ENCODE measurements at places on chromosomes 1 and 21. TPM values are rescaled to one million over a fixed set of nuclear protein-coding genes. Genes with fewer than 3 reads are reported as not detected.

The PODN gene
- 2.1 TPM for polyA plus RNA-seq

The CHODL gene
- 45.2 TPM for polyA plus RNA-seq

DNA sequence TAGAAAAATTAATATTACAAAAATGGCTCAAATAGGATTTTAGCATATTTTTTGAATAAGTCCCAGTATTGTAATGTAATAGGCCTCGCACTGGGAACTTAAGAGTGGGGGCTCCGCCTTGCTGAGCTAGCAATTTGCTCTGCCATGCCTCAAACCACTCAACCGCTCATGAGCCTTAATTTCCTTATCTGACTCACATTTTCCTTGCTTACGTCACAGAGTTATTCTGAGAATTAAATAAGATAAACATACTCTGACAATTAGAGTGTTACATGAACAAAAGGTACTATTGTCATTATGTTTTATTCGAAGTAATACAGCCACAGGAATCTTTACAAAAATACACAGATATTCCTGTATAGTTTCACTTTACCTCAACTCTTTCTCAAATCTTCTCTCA is 108.1 kb downstream of the SLC44A5 start:
- DNase-seq, result no peak

DNA sequence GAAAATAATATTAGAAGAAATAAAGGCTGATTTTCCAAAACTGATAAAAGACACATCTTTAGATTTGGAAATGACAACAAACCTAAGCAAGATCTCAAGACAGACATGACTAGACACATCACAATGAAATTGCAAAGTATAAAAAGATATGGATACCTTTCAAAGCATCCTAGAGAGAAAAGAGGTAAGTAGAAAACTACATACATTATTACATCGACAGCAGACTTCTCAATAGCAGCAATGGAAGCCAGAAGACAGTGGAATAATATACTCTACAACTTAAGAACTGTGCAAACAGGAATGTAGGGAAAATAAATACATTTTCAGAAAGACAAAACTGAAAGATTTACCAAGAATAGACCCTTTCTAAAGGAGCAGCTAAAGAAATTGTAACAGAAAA is 50.2 kb downstream of the DENND1B start:
- DNase-seq, result no peak

The AKT3 gene
- 36.0 TPM for polyA plus RNA-seq

The NR1I3 gene
- polyA plus RNA-seq, result 3.9 TPM

The DNASE2B gene
- polyA plus RNA-seq, result 0.24 TPM

The MORN1 gene
- 10.0 TPM for polyA plus RNA-seq

DNA sequence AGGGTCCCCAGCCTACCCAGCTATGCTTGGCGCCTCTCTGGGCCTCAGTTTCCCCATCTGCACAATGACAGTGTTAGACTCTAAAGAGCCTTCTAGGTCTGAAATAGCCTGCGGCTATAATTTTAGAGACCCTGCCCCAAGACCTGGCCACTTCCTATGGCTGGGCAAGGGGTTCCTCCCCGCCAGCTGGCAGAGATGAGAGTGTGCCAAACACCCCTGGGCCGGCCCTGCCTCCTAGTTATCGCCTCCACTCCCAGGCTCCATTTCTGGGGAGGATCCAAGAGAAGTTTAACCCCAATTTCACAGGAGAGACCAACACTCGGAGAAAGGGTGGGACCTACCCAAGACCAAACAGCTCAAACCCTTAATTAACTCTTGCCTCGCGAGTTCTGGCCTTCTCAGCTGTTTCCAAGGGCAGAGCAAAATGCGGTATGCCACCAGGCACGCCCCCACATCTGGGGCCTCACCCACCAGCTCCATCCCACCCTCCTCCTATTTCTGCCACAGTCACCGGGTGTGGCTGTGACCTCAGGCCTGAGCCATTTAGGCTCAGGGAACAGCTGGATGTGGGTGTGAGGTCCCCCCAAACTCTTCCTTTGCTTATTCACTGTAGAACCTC is 35.7 kb downstream of the TTC39A start:
- no peak for DNase-seq

DNA sequence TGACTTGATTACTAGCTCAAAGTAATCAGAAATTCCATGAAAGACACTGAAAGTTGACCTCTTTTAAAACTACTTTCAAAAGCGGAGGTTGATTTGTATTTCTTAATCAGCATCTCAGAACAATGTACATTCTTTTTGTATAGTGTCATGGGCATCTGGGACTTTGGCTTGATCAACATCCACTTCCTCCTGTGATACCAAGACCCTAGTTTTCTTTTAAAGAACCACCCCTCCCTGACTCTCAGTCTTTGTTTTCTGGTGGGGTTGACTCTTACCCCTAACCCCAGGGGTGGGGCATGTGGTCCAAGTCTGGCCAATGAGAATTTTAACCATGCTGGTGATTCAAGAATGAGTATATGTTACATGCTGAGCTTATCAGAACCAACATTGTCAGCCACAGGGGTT is 21.7 kb upstream of the IRF2BP2 start:
- no peak for DNase-seq

DNA sequence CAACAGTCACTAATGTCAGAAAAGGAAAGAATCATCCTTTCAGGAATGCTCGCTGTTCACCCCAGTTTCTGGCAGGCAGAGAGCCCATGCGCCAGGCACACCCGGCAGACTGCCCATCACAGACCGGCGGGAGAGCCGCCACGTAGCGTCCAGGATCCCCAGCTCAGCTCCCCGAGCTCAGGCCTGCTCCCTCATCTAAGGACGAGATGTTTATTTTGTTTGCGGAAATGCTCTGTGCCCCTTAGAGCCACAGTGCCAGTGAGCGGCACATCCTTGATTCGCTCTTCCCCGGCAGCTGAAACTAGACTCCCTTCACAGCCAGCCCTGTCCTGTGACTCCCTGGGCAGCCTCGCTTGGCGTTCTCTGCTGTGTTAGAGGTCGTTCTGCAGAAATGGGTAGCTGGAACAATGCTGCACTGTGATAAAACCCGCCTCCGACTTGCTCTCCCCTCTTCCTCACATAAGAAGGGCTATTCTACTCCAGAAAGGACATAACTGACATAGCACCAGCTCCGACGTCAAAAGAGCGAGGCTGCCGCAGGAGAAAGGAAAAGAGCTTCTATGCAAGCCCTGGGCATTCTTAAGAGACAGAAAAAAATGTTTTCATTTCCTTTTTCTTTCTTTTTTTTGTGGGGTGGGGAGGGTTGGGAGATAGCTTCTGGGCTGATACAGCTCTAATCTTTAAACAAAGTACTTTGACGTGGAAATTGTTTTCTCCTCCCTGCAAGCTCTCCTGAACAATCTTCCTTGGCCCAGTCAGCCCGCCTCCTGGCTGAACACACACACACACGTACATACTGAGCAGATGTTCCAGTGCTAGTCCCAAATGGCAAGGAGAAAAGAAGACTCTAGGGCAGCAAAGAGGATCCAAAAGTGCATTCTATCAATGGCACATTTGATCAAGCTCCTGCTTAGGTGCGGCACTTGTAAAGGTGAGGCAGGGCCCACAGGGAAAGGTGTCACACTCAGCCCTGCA is 37.2 kb downstream of the MRAP start:
- DNase-seq, result no peak

DNA sequence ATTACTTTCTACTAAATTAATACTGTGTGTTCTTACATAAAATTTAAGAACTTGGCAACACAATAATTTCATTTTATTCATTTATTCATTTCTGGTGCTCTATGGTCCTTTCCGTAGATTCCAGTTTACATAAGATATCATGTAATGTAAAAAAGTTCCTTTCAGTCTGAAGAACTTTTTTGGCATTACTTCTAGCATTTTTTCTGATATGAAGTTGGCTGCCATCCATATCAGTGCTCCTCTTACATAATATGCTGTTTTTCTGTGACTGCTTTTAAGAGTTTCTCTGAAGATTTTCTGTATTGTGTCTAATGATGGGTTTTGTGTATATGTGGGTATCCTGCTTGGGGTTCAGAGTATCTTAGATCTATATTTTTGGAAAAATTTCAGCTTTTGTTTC is 34.8 kb downstream of the LIN9 start:
- DNase-seq, result no peak

DNA sequence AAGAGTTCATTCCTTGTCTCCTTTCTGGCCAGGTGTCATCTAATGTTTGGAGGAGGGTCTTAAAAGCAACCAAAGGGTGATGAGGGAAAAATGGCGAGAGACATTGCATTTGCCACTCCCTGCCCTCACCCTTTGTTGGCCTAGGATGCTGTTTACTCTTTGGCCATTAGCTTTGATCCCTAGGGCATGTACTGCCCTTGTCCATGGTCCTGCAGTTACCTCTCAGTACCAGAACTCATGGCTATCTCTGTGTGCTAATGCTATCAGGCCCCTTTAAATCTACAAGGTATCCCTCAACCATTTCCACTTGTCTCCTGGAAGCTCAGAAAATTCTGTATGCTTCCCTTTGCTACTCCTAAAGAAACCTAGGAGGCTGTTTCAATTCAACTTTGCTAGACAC is 424.8 kb upstream of the PLXNA2 start:
- no peak for DNase-seq

The TMCC2 gene
- polyA plus RNA-seq, result 8.3 TPM

The CSMD2 gene
- polyA plus RNA-seq, result 1.0 TPM

DNA sequence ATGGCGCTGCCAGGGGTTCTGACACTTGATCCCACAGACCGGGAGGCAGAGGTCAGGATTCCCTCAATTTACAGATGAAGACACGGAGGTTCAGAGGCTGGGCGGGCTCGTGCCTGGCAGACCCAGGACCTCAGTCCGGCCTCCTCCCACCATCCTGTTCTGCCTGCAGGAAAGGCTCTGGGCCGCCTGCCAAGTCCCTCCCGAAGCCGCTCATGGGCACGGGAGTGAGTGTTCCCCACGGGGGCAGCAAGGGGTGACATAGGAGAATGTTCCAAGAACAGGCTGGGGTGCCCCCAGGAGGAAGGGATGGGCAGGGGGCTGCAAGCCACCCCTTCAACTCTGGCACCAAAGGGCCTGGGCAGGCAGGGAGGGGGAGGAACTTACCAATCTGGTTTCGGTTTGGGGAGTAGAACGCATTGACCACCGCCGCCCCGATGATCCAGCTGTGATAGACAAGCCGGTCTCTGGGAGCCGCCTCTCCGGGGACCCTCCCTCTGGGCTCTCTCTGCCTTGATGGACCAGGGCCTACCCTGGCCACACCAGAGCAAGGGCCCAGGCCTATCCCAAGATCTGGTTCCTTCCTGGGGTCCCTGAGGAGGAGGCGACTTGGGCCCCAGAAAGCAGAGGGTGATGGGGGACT is 7.5 kb downstream of the PRXL2B start:
- peak; percentile 51 for DNase-seq

GRCh38 chr1:45612941-45613579 is 10.8 kb downstream of the CCDC17 start:
- no peak for DNase-seq

The EVA1C gene
- 3.1 TPM for polyA plus RNA-seq

The TLCD4 gene
- polyA plus RNA-seq, result 7.9 TPM

The OR6N1 gene
- polyA plus RNA-seq, result not detected

DNA sequence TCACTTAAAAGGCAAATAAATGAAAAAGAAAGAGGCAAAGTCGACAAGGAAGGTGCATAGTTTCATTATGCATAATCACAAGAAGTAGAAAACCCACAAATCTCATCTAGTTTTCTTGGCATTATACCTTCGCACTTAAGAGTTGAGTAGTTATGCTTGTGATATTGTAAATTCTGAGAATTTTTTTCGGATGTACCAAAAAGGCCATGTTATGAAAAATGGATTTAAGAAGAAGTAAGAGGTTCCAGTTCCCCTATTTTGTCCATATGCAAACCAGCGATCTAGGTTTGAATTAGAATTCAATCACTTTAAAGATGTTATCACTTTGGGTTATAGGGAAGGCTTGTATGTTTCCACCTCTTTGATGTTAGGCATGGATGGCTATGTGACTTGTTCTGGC is 7.9 kb upstream of the ERICH3 start:
- no peak for DNase-seq

DNA sequence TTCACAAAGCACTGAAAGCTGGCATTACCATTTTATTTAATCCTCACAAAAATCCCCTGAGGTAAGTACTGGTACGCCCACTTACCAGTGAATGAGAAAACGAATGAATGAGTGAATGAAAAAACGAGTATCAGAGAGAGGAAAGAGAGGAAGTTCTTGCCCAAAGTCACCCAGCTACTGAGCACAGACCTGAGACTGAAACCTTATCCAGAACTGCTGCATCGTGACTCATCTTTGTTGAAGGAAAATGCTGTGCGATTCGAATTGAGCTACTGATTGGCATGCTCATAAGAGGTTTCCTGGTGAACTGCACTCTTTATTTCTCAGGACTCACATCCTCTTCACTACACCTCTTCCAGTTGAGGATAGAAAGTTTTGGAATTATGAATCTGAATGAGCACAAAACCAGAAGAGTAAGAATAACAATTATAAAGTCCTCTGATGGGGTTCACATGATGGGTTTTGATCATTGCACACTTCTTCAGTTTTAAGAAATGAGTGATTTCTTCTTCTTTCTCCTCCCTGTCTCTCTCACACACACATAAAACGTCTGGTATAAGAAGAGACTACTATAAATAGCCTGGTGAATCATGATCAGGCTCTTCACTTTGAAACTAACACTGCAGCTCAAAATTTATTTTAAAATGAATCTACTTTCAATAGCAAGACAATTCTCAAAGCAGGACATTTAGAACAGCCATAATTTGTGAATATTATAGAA is 32.1 kb downstream of the IL12RB2 start:
- no peak for DNase-seq

- no peak for DNase-seq
Measured at GRCh38 chr1:216778737-216779136, 55.5 kb upstream of the ESRRG start.

The SYTL1 gene
- 16.0 TPM for polyA plus RNA-seq

The IL12RB2 gene
- polyA plus RNA-seq, result 0.46 TPM

The RBM11 gene
- 5.2 TPM for polyA plus RNA-seq

DNA sequence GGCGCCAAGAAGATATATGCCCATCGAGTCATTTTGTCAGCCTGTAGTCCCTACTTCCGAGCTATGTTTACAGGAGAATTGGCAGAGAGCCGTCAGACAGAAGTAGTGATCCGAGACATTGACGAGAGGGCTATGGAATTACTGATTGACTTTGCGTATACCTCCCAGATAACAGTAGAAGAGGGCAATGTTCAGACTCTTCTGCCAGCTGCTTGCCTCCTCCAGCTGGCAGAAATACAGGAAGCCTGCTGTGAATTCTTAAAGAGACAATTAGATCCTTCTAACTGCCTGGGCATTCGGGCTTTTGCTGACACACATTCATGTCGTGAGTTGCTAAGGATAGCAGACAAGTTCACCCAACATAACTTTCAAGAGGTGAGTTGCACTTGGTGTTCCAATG is 19.1 kb downstream of the KLHL20 start:
- no peak for DNase-seq

DNA sequence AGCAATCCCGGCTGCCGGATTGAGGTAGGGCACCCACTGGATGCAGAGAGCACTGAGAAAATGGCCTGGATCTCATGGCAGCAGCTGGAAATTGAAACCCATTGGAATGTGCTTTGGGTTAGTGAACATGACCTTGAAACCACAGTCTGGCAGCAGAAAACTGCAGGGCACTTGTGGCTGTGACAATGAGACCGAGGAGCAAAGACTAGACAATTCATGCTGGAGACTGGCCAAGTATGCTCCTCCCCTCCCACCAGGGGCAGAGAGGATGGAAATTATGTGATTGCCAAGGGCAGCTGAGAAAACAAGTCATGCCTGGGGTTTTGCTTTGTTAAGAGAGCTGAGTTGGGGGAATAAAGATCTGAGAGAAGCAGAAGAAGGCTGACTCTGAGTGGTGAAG is 60.7 kb downstream of the ZNF697 start:
- DNase-seq, result peak; percentile 31
